ENCODE measurements at places on chromosomes 4 and X.

DNA sequence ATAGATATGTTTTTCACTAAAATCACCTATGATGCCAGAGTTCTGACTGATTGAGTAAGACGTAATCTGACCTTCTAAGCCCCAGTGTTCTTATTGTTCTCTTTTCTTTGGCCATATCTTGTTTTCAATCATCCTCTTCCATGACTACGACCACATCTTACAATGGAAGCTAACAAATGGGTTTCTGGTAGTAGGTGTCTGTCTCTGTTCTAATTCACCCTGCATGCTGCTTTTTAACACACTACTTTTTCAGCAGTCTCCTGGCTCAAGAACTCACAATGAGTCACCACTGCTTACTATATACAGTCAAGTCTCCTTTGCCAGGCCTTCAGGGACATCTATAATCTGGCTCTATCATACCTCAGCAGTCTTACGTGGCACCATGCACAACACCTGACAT is 146.1 kb downstream of the NEXMIF start:
- peak; percentile 0 for DNase-seq

DNA sequence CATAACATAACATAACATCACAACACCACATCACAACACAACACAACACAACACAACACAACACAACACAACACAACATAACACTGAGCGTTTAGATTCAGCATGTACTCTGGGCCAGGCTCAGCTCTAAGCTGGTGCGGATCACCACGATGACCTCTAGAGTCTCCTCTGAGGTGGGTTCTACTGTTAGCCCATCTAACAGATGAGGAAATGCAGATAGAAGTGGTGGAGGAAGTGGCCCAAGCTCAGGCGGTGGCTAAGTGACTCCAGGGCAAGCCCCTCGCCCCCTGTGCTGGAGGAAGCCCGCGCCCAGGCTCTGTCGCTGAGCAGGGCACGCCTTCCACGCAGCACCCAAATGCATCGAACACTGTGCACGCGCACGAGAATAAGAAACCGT is 45.3 kb upstream of the CDKN2AIP start:
- DNase-seq, result no peak

- no peak for DNase-seq
These were observed 568 bp downstream of the MAGEC1 start for GRCh38 chrX:141904262-141904661.

- DNase-seq, result no peak
These were observed 1352.1 kb upstream of the DIAPH2 start for GRCh38 chrX:95332530-95332929.

GRCh38 chrX:10769195-10769594 is 148.8 kb upstream of the MID1 start:
- peak; percentile 71 for DNase-seq

DNA sequence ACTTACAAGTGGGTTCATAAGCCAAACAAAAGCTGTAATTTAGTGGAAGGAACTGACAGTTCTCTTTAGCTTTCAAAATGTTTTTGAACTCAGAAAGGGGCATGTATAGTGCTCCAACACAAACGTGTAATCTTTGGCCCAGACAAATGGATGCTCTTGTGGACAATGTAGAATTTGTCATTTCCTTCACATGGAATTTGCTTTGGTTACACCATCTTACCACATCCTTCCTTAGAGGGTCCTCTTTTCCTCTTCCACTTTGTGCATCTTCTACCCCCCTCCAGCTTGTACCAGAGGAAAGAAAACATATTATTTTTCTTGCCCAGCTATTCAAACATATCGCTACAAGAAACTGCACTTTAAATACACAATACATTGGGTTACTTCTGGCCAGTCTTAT is 42.4 kb downstream of the MEPE start:
- DNase-seq, result no peak

- DNase-seq, result no peak
These were observed 308 bp upstream of the TLR2 start for GRCh38 chr4:153683763-153684181.

- DNase-seq, result peak; percentile 39
These were observed 77.4 kb downstream of the PLAC1 start for GRCh38 chrX:134580907-134581306.

DNA sequence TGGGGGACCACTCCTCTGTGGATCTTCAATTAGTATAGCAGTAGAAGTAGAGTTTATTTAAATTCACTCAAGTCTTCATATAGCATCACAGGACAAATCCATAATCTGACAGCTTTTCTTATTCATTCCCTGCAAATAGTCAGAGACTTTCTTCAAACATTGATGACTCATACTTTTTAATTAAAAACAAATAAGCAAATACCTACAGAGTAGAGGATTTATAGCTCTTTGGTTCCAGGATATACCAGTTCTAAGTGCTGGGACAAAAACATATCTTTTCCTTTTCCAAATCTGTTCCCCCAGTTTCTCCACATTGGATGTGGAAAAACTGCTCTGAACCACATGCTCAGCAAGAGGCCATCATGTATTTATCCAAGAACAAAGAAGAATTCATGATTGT is 24.1 kb downstream of the EMCN start:
- DNase-seq, result peak; percentile 55

GRCh38 chr4:185656467-185656931 is 121.2 kb upstream of the PDLIM3 start:
- DNase-seq, result peak; percentile 59

DNA sequence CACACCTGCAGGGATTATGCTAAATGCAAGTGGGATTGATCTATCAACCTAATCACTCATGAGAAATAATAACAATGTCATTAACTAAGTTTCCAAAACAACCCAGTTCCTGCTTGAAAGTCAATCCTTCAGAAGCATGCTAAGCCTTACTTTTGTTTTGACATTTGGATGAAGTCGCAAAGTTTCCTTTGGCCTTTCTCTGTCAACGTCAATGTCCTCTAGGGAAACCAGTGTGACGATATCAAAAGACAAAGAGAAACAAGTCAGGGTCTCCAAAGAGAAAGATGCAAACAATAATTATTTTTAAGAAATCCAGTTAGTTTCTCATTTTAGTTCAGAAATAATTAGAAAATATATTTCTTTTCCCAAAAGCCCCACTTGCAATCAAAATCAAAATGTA is 86.7 kb upstream of the SRD5A3 start:
- no peak for DNase-seq

DNA sequence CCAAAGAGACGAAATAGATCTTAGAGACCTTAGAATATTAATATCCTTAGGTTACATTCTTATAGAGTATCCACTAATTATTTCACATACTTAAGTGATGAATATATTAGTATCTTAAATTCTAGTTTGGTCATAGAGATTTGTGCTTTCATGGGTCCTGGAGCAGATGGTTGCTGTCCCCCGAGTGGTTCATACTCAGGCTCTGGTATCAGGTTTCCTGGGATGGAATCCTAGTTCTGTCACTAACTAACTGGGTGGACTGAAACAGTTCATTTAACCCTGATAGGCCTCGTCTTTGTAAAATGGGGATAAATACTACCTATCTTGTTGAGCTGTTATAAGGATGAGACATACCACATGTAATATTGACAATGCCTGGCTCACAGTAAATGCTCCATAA is 264.6 kb downstream of the TENM3 start:
- DNase-seq, result no peak

GRCh38 chr4:47485047-47485692 is at the start of gene ATP10D:
ATP10D (plus strand) TSS chr4:47485275; CDS start chr4:47512541, 27,266 bp downstream.
- peak; percentile 96 for DNase-seq

- DNase-seq, result no peak
These were observed 9.0 kb upstream of the TSPYL2 start for GRCh38 chrX:53073115-53073586.

DNA sequence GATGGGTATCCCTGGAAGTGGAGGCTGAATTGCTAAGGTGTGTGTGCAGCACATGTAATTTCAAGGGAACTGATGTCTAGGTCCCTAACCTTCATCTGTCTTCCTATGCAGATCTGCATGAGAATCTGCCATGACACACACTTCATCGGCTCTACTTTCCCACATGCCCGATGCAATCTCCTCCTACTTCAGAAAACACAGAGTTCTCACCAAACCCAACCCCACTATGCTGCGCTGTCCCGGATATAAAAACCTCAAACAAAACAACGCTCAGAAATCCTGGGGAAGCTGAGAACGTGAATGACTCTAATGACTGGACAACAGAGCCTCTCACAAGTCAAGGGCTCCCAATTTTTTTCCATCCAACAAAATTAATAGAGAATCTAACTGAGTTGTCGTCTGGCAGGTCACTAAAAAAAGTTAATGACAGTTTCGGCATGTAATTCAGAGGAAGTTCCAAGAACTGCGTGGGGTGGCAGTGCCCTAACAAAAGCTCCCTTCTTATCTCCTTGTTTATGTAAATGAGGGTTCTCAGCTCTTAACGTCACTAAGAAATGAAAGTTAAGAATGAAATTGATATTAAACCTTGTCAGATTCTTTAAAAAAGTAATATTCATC is 39.0 kb downstream of the STX18 start:
- DNase-seq, result peak; percentile 79

GRCh38 chr4:147714575-147715401 is 17.1 kb upstream of the ARHGAP10 start:
- DNase-seq, result peak; percentile 92
